Activated CD4-positive, CD25-positive, alpha-beta regulatory T cell treated with anti-CD3 and anti-CD28 coated beads, Interleukin-2, amount 50 U/mL, for 24 hours (primary cell): ENCODE measurements at places on chromosomes 7 and 10.

GRCh38 chr10:69687426-69687825 is 57.4 kb downstream of the FAM241B start:
- ATAC-seq, result no peak

DNA sequence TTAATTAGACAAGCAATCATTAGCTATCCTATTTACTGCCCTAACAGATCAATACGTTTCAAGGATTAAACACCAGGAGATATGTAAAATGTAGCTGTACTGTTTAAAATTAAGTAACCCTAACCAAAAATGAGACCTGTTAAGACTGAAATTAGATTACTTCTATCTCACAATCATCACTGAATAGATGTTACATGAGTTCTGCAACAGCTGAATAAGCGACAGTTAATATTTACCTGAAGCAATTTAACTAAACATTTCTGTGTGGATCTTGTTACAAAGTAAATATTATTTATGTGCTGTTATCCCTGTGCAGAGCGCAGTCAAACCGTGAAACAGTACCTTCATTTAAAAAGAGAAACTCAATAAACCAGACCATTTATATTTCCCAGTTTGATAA is 122.5 kb downstream of the RELN start:
- no peak for ATAC-seq

- ATAC-seq, result no peak
These were observed 21.9 kb downstream of the PCBD1 start for GRCh38 chr10:70866424-70866823.

- no peak for ATAC-seq
These were observed 20.0 kb upstream of the CREB3L2 start for GRCh38 chr7:138021889-138022288.

- no peak for ATAC-seq
These were observed 313.6 kb downstream of the ADARB2 start for GRCh38 chr10:1423676-1424253.

- peak; percentile 46 for ATAC-seq
These were observed 96.1 kb upstream of the ASAH2 start for GRCh38 chr10:50347394-50347802.

GRCh38 chr10:31322647-31323046 is 3.6 kb downstream of the ZEB1 start:
- peak; percentile 6 for ATAC-seq

DNA sequence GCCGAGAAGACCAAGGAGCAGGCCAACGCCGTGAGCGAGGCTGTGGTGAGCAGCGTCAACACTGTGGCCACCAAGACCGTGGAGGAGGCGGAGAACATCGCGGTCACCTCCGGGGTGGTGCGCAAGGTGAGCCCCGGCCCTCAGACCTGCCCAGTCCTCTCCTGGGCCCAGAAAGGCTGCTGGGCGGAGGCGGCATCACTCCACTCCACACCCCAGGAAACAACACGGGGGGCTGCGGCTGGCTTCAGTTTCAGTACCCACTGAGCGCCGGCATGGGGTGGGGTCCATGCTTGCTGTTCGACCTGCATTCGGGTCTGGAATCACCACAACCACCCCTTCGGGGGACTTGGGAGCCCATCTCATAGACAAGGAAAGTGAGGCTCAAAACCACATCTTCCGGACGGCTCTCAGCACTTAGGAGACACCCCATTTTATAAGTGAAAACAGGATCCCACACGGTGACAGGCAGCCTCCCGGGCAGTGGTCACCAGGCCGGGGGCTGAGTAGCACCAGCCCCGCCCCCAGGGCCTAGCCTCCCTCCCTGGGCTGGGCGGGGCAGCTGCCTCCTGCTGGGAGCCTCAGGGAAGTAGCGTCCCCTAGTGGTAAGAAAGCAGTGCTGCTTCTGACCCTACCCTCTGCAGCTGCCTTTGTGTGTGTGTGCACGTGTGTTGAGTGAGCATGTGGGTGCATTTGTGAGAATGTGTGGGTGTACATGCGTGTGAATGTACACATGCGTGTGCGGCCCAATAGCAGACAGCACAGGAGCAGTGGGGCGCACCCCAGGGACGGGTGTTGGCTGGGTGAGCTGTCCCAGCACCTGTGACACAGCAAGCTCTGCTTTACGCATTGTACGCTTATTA is 1.8 kb downstream of the SNCG start:
- peak; percentile 61 for ATAC-seq

DNA sequence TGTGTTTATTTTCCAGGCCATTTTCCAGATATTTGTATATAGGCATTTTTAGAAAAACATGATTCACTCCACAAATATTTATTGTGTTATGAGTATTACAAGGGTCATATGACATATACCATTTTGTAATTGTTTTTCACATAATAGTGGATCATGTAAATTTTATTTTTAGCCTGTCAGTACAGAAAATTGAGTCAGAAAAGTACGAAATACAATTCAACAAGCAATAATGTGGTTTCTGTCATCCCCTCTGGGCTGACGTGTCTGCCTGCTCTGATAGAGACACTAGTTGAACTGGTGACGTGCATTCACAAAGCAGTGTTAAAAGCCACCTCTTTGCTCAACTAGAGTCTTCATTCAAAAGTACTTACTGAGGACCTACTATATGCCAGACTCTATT is 97.9 kb upstream of the STEAP1B start:
- ATAC-seq, result no peak

DNA sequence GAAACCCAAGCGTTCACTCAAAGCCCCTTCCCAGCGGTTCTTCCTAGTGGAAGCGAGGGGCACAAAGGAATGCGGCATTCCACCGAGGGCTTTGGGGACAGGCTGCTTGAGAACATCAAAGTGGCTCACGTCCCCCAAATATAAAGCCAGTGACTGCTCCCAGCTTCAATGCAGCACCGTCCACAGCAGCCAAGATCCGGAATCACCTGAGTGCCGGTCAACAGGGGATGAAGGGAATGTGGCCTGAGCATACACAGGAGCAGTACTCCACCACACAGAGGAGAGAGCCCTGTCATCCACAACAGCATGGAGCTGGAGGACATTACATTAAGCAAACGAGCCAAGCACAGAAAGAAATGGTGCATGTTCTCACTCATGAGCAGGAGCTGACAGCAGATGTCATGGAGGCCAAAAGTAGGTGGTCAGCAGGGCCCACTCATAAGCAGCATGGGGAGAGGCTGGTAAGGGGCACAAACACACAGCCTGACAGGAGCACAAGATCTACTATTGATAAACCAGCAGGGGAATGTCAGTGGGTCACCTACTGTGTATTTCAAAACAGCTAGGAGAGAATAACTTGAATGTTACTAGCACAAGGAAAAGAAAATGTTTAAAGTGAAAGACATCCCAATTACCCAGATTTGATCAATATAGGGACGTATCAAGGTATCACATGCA is 79.5 kb downstream of the DIP2C start:
- ATAC-seq, result no peak

DNA sequence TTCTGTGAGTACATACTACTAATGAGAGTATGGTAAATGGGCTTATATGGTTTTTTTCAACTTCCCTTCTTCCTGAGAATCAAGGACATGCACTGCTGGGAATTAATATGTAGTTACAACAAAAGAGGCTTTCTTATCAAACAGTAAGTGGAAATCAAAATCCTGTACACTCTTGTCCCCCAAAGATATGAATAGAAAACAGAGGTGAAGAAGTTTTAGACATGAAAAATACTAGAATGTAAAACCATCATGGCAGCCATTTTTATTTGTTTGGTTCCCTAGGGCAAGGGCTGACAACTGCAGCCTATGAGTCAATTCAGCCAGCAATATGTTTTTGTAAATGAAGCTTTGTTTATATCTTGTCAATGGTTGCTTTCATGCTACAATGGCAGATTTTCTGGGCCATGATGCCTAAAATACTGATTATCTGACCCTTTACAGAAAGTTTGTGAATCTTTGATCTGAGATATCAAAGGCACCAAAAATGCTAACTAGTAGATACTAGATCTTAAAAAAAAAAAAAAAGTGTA is 422.4 kb downstream of the PARD3 start:
- ATAC-seq, result no peak

DNA sequence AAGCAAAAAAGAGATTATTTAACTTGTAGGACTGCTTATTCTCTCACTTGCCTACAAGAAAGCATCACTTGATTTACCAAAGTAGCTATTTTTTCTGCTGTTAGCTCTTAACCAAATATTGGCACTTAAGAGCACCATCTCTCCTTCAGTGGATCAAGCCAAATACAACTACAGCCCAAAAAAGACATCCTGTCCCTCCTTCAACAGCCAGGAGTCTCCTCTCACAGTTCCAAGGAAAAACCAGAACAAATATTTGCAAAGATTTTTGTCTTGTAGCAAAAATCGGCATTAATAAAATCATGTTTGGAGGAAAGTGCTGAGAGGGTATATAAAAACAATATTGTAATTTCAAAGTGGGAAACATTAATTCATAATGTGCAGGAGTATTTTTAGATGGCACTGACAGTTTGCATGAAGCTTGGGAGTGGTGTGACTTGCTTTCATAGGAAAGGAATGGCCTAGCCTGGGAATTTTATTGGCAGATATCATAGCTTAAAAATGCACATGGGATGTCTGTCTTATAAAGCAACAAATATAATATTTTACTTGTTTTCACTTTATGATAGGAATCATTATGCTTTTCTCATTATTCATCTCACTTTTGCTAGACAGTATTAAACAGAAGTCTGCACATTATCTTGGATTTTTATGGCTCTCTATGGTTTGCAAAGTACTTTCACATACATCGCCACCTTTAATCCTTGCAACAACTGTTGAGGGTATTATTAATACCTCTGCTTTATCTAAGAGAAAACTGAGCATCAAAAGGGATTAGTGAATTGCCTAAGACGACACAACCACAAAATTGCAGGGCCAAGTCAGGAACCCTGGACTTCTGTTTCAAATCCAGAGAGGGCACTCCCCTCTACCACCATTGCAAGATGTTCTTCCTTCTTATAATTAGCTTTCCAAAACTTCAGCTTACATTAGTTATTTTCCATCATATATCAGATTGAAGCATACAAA is 103.5 kb downstream of the AGMO start:
- ATAC-seq, result no peak

- no peak for ATAC-seq
These were observed 75.9 kb downstream of the PPP1R3C start for GRCh38 chr10:91556691-91557566.

DNA sequence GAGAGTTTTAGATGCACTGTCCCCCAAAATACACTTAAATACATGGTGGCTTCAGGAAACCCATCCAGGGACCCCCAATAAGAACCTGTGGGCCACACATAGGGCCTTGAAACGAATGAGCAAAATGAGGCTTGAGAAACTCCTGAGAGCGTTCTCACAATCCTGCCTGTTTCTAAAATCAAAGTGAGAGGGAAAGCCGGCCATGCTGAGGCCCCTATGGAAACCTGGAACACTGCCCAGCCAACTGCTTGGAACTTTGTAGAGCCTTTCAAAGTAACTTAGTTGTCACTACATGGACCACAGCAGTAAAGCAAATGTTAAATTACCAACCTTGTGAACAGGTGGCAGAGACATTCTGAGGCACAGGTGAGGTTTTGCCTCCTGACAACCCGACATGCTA is 13.4 kb downstream of the SGMS1 start:
- ATAC-seq, result no peak
